Esophagus muscularis mucosa (tissue), 4 donors: ENCODE measurements at places on chromosomes 13 and 19. TPM values are rescaled to one million over a fixed set of nuclear protein-coding genes. Genes with fewer than 3 reads are reported as not detected.

DNA sequence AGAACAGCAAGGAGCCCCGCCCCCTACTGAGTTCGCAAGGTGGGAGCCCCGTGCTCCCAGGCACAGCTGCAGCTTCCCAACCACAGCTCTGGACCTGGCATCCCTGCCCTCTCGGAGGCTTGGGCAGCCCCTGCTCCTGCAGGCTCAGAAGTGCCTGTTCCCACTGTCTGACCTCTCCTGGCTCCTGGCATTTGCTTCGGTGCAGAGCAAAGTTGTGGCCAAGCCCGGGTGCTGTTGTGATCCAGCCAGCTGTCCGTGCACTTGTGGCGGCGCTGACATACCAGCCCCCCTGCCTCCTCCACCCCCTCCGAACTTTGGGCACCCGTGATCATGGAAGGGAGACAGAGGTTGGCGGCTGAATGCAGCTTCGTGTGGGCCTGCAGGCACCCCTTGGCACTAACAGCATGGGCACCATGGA, 1386.8 kb downstream of the PCDH9 start:
- no peak for DNase-seq
- no peaks in the 10 kb centered on the region for H3K36me3 ChIP-seq
- no peak overlapping the region for H3K4me3 ChIP-seq
- H3K27ac ChIP-seq: no peak overlapping the region
- H3K27me3 ChIP-seq: no peaks in the 10 kb centered on the region

DNA sequence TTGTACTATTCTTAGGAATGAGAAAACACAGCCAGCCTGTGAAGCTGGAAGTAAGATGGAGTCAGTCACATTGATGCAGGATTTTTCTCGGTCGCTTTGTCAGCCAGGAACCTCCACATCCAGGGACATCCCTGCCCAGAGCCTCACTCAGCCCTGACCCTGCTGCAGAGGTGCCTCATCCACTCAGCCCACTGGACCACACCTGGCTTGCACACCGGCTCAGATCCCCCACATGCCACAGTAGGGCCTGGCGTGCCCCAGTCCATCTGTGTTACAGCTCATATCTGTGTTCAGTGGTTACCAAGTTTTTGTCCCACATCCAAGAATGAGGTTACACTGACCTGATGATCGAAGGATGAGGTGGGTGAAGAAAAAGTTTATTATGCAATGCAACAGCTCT, 1315.4 kb downstream of the SLITRK1 start:
- H3K27me3 ChIP-seq: no peaks in the 10 kb centered on the region
- no peaks in the 10 kb centered on the region for H3K36me3 ChIP-seq
- DNase-seq: no peak
- H3K4me3 ChIP-seq: no peak overlapping the region

HSH2D gene
- total RNA-seq: 0.75 TPM

- DNase-seq: no peak
- H3K27me3 ChIP-seq: no peaks in the 10 kb centered on the region
- H3K4me1 ChIP-seq: no peaks in the 10 kb centered on the region
- no peaks in the 10 kb centered on the region for H3K36me3 ChIP-seq
- no peak overlapping the region for H3K4me3 ChIP-seq
Measured at GRCh38 chr13:44135566-44135965, 238.1 kb upstream of the SERP2 start.
